ENCODE measurements at places on chromosomes 7 and 10.

DNA sequence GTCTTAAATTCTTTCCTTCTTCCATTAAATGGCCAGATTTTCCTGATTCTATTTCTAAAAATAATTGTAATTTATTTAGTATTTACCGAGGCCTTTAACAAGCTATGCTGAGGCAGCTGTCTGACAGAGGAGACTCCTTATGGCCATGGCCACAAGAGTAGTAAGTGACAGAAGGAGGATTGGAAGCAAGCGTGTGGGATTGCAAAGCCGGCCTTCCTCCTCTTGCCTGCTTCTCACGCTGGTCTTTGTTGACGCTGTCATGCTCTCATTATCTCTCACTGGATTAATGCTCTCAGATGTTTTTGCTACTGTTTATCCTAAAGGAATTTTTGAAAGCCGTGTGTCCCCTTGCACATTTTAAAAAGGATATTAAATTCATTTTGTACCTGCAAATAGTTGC, 546.3 kb downstream of the SDK1 start:
- DNase-seq, result no peak

DNA sequence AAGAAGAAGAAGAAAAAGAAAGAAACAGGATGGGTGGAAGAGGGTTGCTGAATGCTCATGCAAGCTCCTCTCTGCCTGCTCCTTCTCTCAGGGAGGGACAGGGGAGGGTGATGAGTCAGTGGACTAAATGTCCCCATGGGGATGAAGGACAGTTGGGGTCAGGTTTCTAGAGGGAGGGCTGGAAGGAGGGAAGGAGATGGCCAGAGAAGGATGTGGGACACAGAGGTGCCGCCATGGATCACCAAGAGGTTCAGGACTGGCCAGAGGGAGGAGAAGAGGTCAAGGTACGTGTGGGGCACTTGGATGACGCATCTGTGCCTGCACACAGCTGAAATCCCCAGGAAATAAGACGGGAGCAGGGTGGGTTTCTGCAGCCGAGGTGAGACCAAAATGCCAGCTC, 88.9 kb upstream of the GTF2I start:
- DNase-seq, result no peak

DNA sequence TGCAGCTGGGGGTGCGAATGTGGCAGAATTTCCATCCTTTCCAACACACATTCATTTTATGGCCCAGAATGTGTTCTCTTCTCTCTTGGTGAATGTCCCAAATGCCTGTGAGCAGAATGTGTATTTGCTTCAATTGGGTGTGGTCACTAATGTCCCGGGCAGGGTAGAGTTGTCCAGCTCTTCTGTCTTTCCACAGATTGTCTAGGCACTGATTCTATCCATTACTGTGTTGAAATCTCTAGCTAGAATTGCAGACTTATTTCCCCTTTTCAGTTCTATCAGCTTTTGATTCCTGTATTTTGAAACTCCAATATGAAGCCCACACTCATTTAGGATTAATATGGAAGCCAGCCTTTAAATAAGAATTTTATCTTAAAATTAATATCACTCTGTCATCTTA, 14.0 kb upstream of the AKR1E2 start:
- DNase-seq, result no peak

DNA sequence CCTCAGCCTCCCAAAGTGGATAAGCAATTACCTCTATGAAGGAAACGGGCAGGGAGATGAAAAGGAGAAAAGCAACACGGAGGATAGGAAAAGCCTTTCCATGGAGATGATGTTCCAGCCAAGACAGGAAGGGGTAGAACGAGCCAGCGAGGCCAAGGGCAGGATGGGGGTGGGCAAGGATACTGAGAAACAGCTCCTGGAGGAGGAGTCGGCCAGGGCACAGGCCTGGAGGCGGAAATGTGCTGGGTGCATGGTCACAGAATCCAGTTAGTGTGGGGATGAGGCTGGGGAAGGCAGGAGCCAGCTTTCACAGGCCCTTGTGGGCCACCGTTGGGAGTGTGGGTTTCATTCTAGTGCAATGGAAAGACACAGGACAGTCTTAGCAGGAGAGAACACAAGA, 162.6 kb downstream of the JAZF1 start:
- DNase-seq, result no peak

GRCh38 chr10:130547368-130547767, 411.2 kb downstream of the GLRX3 start:
- DNase-seq, result no peak

DNA sequence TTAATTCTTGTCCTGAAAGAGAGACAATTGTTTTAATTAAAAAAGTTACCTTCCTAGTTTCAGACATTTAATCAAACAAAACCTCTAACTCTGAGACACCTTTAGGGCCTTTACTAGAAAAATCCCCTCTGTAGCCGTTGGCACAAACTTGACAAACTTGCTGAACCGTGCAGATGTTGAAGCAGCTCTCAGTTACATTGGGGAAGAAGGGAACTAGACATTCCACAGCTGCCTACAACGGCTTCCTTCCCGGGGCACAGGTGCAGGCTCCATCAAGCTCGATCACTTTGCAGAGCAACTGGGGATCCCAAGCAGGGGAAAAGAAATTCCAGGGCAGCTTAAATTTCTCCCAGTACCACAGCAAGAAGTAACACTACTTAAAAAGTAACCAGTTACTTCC, 141.3 kb downstream of the SKAP2 start:
- DNase-seq, result no peak

DNA sequence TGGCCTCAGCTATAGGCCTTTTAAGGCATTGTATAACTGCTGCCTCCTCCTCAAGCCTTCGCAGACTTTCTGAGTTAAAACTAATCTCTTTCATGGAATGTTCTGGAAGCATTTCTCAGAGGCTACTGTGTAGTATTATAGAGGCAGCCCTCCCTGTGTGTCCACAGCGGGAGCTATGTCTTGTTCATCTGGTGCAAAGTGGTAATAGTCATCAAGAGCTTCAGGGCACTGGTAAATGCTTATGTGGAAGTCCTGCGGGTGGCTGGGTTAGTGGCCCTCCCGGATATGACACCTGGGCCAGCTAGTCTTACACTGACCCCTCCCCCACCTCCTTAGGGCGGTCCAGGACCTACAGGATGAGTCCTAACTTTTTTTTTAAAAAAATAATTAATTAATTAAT, 2.2 kb upstream of the ABHD11 start:
- DNase-seq, result no peak

- DNase-seq, result no peak
Measured at GRCh38 chr7:108584211-108584610, 14.5 kb downstream of the DNAJB9 start.

DNA sequence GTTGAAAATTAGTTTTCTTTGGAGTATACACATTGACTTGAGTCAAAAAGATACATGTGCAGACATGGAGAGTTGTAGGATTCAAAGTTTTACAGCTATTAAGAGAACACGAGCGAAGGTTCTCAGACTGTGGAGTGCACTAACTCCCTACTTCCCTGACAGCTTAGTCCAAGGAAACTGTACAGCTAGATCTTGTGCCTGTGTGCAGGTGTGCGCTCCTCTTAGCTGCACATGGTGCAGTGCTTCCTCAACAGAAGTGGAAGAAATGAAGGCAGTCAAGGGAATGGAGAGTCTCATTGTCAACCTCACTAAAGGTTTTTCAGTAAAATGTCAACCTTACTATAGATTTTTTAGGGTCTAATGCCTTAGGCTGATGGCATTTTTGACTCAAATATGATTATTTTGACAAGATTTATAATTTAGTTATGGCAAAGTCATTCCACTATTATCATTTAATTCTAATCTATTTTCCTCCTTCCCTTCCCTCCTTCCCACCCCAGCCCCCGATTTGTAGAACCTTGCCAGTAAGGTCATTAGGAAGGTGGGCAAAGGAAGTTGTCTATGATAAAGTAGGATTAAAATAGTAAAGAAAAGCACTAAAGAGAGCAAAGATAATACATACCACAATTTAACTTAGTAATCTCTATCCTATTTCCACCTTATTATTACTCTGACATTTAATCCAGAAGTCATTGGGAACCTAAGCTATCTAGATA, 13.6 kb downstream of the PDK4 start:
- no peak for DNase-seq

GRCh38 chr7:389911-390601, 100.1 kb downstream of the FOXL3 start:
- DNase-seq, result no peak

GRCh38 chr10:27699776-27700175, 45.8 kb downstream of the MKX start:
- no peak for DNase-seq

GRCh38 chr10:84755311-84755710, 426.9 kb downstream of the CCSER2 start:
- DNase-seq, result no peak

Data from GOT3 (cell line).